ENCODE measurements at places on chromosomes 1 and 21. TPM values are rescaled to one million over a fixed set of nuclear protein-coding genes. Genes with fewer than 3 reads are reported as not detected.

DNA sequence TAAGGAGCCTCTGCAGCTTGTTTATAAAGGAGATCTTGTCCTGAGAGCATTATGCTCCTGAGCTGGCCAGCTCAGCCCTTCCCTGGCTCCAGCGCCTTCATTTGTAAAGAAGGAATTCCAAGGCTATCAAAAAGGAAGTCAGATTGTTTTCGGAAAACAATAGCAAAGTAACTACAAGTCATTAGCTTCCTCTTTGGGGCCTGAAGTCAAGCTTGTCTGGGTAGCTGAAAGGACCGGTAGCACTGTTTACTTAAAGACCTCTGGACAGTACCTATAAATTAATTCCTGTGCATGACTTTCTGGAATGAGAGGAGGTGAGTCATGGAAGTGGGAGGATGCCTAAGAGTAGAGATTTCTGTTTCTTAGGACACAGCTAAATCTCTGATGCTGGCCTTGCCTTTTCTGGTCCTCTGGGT lies 20.7 kb upstream of the GJA5 start:
- DNase-seq, result peak; percentile 40

DNA sequence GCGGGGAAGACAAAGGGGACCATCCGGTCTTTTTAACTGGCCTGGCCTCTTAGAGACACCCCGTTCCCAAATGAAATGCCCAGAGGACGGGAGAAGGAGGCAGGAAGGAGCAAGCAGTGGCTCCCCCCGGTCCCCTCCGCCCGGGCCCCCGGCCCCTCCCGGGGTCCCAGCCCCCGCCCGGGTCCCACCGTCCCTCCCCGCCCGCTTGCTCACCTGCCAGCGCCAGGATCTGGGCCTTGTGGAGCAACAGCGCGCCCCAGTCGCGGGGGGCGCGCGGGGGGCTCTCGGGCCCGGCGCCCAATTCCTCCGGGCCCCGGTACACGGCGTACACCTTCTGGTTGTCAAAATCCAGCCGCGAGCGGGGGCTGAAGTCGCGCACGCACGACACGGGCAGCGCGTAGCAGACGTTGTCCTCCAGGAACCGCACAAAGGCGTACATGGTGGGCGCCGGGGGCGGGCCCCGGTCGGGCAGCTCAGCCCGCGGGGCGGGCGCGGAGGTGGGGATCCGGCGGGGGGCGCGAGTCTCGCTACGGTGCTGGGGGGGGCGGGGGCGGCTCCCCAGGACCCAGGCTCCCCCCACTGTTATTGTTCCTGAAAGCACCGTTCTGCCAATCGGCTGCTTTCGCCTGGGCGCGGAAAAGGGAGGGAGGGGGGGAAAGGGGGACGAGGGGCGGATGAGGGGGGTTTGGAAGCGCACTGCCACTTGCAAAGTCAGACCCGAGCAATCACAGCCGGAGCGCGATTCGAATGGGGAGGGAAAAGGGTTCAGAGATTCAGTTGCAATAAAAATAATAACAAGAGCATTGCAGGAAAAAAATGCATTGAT lies at the start of gene BEND5:
Gene BEND5 (minus strand): TSS at position 499 of the 826 bp plus-strand sequence. CDS start 60 bp downstream, at position 439.
- DNase-seq, result no peak

DNA sequence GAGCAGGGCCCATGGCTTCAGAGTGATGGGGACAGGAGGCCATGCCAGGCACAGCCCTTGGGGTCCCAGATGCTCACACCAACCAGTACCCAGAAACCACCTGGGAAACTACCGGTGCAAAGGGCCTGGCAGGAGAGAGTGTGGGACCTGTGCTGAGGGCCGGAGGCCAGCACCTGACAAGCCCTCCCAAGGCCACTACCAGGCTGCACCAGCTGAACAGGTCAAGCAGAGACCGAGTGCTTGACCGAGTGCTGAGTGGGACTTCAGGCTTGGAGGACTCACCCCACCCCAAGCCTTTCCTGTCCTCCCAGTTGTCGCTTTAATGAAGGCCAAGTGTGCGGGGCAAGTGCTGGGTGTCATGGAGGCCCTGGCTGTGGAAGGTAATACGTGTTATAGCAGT lies 36.5 kb downstream of the SNAP47 start:
- no peak for DNase-seq

DNA sequence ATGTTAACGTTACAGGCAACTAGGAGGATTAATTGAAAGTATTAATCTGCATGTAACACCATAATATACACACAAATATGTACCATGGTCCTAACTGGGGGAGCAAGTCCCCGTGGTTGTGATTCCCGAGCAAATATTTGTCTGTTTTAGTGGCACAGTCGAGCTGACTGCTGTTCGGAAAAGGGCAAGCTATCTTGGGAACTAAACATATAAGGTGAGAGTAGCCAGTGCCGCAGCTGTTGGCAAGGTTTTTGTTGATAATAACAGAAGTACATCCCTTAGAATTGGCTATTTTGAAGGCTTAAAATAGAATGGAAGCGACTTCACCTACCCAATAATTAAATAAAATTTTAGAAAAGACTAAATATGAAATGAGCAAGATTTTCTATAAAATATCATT lies 45.5 kb downstream of the UCHL5 start:
- DNase-seq, result no peak

DNA sequence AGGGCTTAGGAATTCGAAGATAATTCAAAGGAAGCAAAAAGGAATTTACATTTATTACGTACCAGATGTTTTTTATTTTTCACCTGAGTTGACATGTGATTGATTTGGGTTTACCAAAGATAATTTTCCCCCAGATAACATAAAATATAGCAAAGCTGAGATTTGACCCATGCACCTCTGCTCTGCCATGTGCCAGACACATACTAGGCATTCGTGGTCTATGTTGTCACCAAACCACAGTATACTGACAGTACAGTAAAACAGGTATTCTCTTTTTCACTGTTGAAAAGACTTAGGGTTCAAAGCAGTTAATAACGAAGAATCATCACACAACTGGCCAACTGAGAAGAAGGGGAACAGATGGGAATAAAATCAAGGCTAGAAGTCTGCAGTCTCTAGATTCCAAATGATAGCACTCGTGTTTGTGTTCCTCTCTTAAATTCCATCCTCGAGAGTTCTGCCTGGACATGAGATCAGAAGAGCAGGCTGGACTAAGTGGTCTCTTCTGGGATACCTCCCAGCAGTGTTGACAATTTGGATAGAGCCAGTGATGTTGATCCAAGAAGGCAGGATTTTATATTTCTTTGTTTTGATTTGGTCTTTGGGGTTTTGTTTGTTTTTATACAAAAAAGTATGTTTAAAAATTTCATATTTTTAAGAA lies 85.3 kb upstream of the RAVER2 start:
- no peak for DNase-seq

- no peak for DNase-seq
Observed at GRCh38 chr1:119361620-119362344, 6.8 kb upstream of the HAO2 start.

GRCh38 chr1:104733866-104734265 lies 984.2 kb downstream of the AMY1C start:
- no peak for DNase-seq

DNA sequence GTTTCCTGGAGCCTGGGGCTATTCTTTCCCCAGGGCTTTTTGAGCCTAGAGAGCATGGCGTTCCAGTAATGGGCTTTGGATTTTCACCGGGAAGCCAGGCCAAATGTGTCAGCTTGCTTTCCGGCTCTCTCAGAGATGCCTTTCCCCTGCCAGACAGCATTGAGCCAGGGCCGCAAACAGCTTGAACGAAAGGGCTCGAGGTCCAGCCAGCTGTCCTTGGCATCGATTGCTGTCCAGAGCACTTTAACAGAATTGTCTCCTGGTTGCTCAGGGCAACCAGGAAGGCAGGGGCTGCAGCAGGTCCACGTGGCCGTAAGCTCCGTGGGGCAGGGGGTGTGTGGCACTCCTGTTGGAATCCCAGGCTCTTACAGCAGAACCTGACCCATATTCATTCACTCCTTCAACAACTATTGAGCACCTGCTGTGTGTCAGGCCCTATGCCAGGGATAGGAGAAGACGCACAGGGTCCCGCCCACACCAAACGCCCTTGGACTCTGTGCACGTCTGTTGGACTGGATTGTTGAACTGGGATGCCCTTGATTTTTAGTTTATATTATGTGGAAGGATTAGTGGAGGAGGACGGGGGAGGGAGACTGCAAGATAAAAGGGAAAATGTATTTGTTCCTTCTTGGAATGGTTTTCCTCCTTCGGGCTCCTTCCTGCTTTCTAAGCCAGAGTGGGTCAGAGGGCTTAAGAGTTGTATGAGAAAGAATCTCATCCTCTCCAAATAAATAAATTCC lies 38.7 kb upstream of the EFHD2 start:
- no peak for DNase-seq

DNA sequence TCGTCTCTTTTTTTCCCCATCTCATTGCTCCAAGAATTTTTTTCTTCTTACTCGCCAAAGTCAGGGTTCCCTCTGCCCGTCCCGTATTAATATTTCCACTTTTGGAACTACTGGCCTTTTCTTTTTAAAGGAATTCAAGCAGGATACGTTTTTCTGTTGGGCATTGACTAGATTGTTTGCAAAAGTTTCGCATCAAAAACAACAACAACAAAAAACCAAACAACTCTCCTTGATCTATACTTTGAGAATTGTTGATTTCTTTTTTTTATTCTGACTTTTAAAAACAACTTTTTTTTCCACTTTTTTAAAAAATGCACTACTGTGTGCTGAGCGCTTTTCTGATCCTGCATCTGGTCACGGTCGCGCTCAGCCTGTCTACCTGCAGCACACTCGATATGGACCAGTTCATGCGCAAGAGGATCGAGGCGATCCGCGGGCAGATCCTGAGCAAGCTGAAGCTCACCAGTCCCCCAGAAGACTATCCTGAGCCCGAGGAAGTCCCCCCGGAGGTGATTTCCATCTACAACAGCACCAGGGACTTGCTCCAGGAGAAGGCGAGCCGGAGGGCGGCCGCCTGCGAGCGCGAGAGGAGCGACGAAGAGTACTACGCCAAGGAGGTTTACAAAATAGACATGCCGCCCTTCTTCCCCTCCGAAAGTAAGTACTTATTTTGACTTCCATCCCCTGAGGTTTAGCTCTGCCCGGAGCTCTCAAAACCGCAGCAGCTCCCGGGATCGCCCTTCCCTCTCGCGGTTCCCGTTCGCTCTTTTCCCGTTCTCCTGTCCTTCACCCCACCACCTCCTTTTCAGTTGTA lies 1.5 kb downstream of the TGFB2 start:
- DNase-seq, result peak; percentile 31

GRCh38 chr1:38923607-38924006 lies 18.0 kb downstream of the RHBDL2 start:
- DNase-seq, result no peak

DNA sequence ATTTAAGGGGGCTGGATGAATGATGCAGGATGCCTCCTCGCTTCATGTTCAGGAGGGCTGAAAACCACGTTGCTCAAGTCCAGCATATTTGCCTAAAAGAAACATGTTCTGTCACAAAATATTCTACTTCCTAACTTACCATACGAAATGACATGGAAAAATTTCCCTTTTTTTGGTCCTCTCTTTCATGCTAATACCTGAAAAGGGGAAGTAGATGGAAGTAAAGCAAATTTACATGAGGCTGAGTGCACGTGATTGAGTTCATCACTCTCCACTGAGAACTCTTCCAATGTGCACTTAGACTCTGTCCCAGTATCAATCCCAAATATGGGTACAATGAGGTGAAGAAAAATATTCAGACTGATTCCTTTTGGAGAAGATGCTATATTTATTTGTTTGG lies 23.0 kb downstream of the XCL2 start:
- no peak for DNase-seq

Gene EBNA1BP2
- total RNA-seq, result 244 TPM

Gene SPRR3
- total RNA-seq, result not detected

Gene SYNC
- total RNA-seq, result 51.3 TPM

Gene TMPRSS15
- 0.12 TPM for total RNA-seq

Gene FCAMR
- total RNA-seq, result not detected

Gene SELE
- total RNA-seq, result not detected

Gene GON4L
- 26.9 TPM for total RNA-seq

Gene KCNE1
- total RNA-seq, result not detected

Gene KCNE2
- not detected for total RNA-seq

Gene NPHS2
- total RNA-seq, result not detected
